Astrocyte of the spinal cord (primary cell): ENCODE measurements at places on chromosomes 3 and 15.
A peak's percentile ranks its signal among the peaks of the same experiment; 100 is the strongest.

DNA sequence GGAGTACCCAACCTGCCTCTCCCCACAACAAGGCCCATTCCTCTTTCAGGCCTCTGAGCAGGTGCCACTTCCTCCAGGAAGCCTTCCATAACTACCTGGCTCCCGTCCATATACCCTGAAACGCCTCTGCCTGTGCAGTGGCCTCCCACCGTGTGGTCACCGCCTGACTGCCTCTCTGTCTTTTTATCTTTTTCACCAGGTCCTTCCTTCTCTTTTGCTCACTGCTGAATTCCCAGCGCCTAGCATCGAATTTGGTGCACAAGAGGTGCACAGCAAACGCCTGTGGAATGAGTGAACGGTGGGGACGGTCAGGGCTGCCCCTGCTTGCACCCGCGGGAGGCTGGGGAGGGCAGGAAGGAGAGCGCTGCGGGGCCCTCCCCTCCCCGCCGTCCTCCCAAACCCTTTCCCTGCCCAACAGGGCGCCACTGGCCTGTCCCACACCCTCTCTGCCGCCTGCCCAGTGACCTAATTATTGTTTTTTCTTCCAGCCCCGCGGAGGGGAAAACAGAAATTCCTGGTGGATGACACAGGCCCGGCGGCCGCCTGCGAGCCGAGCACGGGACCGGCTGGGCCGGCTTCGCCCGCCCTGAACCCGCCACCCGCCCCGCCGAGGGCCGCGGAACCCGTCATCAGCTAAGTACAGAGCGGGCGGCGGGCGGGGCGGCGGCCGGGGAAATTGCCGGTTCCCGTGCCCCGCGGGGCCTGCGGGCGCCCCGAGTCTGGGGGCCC, 140.1 kb downstream of the SMAD6 start:
- DNase-seq = peak; percentile 95

DNA sequence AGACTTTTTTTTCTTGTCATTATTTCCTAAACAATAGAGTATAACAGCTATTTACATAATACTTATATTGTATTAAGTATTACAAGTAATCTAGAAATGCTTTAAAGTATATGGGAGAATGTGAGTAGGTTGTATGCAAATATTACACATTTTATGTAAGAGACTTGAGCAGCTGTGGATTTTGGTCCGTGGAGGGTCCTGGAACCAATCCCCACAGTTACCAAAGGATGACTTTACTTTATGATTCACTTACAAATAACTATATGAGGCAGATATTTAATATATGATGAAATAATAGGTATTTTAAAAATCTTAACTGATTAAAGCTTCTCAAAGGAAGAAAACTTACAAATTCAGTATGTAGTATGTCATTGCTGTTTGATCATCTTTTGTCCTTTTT, 56.3 kb downstream of the PPP2R3A start:
- no peak for DNase-seq

GRCh38 chr3:63918321-63918720, 6.1 kb upstream of the SCAANT1 start:
- DNase-seq = peak; percentile 58

GRCh38 chr15:89068325-89068784, 19.9 kb upstream of the ABHD2 start:
- peak; percentile 98 for DNase-seq

DNA sequence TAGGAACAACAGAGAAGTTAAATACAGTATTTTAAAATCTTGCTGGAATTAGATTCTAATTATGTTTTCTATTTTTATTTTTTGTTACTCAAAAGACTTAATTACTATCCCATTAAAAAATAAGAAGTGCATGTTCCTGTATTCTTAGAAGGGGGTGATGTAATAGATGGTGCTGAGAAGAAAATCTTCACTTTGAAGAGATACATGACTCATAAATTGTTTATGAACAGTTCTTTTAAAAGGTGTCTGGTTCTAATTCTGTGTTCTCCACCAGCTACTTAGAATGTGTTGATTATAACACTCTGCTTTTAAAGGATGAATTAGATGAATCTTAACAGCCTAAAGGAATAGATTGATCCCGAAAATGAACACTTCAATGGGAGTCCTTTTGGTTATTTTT, 8.2 kb downstream of the RCN2 start:
- DNase-seq = peak; percentile 33

- DNase-seq = no peak
These were observed 104.4 kb upstream of the C2CD4B start for GRCh38 chr15:62269504-62269903.

GRCh38 chr15:41989573-41990242, 17.4 kb upstream of the EHD4 start:
- peak; percentile 71 for DNase-seq

GRCh38 chr3:16374047-16374934, 109.3 kb downstream of the OXNAD1 start:
- no peak for DNase-seq

GRCh38 chr15:45174577-45174976, 13.2 kb downstream of the SHF start:
- no peak for DNase-seq

DNA sequence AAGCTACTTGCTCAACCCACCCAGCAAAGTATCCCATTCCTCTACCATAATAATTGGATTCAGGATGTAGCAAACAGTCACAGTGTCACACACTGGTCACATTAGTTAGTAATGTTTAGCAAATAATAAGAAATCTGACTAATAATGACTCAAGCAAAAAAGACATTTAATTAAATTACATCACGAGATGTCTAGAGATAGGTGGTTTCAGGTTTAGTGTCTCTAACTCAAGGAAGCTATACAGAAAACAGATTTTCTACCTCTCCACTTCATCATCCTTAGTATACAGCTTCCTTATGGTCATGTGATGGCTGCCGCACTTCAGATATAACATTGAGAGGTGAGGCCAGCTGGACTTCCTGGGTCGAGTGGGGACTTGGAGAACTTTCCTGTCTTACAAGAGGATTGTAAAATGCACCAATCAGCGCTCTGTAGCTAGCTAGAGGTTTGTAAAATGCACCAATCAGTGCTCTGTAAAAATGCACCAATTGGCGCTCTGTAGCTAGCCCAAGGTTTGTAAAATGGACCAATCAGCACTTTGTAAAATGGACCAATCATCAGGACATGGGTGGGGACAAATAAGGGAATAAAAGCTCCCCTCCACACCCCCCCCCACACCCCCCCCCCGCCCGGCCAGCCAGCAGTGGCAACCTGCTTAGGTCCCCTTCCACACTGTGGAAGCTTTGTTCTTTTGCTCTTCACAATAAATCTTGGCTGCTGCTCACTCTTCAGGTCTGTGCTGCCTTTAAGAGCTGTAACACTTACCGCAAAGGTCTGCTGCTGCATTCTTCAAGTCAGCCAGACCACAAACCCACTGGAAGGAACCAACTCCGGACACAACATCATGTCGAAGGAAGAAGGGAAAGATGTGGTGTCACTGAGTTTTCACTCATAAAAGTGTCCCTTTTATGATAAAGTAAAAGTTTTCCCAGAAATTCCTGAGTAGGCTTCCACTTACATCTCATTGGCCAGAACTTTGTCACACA, 24.9 kb upstream of the ARPIN start:
- DNase-seq = no peak

- DNase-seq = no peak
These were observed 35.3 kb downstream of the SLTM start for GRCh38 chr15:58898150-58898680.

- no peak for DNase-seq
These were observed 373.8 kb upstream of the ROBO1 start for GRCh38 chr3:80141557-80141956.

DNA sequence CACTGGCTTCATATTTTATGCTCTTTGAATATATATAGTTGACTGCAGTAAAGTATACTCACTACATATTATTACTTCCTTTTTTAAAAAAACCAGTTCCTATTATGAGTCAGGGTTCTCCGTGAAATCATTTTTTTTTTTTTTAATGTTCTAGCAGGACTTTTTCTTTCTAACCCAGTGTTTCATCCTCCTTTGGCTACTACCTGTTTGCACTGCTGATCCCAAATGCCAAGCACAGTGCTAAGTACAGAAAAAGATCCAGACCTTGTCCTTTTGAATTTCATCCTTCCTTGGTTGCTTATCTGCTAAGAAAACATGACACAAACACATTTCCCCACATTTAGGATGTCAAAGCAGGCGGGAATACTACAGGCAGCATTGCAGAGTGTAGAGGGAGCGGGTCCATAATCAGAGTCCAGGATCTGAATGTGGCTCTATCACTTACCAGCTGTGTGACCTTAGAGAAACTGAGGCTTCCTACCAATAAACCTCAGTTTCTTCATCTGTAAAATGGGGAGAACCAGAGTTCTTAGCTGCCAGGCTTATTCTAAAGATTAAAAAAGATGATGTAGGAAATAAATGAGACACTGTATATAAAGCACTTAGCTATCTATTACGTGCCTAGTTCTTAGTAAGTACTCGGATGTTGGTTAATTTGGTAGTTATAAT, 37.2 kb upstream of the ANPEP start:
- DNase-seq = no peak
